Activated T-cell treated with anti-CD3 and anti-CD28 coated beads, Interleukin-2, amount 50 U/mL, for 1 hour (primary cell): ENCODE measurements at places on chromosomes 11 and 22.

DNA sequence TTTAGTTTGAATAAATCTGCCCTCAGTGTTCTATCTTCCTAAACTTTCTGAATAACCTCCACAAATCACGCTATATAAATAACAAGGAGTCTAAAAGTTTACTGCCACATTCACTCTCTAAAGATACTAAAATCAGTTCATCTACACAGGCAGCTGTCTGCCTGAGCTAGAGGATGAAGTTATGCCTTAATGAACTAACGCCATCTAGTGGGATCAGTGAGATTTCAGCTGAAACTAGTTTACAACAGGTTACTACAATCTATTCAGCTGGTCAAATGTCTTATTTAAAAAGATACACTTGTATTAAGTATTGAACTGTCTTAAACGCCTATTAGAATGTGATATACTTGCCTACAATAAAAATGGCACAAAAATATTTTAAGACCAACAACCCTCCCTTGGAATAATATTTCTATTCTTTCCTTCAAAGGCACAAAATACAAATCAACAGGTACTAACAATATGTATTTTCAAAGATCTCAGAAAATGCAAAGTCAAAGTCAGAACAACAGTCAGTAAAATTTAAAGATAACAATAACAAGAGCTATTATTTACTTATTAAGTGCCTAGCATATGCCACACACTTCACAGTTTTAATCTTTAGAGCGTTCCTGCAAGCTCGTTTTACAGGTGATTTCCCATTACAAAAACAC is 84.1 kb downstream of the LARGE2 start:
- DNase-seq = no peak

DNA sequence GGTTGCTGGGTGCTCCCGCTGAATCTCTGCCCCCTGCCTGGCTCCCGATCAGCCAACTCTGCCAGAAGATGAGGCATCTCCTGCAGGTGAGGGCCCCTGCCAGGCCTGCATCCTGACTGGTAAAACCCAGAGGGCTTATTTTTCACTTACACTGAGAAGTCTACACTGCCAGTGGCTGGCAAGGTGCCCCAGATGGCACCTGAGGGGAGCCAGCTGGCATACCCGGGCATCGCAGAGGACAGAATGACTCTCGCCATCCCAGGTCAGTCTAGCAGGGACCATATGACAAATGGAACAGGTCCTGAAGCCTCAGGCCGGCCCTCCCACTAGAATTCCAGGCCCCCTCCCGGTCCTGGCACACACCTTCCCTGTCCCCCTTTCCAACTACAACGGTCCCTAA is 30.9 kb downstream of the MACROD1 start:
- no peak for DNase-seq

GRCh38 chr11:124762105-124762623 is at the start of gene ESAM:
Gene ESAM (minus strand): TSS chr11:124762290. CDS start chr11:124762154, 136 bp downstream.
- peak; percentile 78 for DNase-seq

DNA sequence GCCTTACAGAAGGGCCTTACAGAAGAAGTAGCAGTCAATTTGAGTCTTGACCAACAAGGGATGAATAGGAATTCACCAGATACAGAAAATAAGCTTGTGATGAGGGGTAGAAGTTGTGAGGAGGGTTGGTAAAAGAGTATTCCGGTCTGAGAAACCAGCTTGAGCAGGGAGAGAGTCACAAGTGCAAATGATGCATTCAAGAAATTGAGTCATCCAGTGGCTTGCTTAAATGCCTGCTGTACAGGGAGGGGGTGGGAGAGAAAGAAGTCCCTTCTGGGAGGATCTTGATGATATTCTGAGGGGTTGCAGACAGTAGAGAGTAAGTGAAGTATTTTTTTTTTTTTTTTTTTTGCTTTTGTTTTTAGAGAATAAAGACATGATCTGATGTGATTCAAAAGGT is 9.2 kb downstream of the CCKBR start:
- no peak for DNase-seq

GRCh38 chr11:94864506-94865045 is 96.4 kb downstream of the AMOTL1 start:
- DNase-seq = no peak

- DNase-seq = no peak
Measured at GRCh38 chr22:50213263-50213662, 12.5 kb downstream of the SELENOO start.

- no peak for DNase-seq
Measured at GRCh38 chr11:9717719-9718118, 53.8 kb downstream of the SWAP70 start.

- no peak for DNase-seq
Measured at GRCh38 chr11:128379587-128380580, 207.5 kb downstream of the ETS1 start.

DNA sequence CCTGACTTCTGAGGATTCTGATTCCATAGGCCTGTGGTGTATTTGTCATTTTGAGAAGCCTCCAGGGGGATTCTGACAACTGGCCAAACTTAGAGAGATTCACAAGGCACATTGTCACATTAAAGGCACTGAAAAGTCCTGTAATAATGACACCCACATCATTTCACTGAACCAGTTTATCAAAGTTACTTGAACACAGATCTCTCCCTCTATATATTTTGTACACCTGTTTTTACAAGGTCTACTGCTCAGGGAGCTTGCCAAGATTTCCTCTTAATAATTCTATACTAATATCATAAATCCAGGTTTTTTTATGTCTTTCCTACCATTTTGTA is 50.0 kb downstream of the LRRC74B start:
- no peak for DNase-seq

- no peak for DNase-seq
Measured at GRCh38 chr22:46418827-46419226, 83.3 kb downstream of the TRMU start.

DNA sequence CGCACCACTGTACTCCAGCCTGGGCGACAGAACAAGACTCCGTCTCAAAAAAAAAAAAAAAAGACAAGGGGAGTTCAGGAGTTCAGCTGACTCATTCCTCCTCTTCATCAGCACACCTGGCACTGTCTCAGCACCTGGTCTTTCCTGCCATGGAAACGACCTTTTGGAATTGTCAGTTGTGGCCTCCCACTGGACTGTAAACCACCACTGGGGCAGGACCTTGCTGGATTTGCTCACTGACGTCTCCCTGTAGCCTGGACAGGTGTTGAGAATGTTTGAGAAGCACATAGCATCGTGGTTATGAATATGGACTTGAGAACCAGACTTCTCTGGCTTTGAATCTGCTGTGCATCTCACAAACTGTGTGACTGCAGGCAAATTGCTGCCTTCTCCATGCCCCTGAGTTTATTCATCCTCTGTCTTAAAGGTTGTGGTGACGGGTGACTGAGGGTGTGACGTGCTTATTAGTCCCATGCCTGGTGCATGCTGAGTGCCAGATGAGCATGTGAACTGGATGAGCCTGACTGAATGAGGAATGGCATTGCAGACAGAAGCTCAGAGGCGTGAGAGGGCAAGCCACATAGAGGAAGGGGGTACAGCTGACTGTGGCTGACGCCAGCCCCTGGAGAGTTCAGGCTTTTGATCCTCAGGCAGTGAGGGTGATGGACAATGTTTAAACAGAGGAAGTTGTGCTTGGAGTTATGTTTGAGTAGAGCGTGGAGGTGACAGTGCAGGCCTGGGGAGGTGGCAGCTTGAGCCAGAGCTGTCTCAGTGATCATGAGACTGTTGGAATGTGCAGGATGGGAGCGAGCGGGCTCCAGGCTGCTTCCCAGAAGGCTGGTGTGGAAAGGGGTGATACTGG is 12.7 kb downstream of the TOM1 start:
- peak; percentile 12 for DNase-seq
